ENCODE measurements at places on chromosomes 3 and 15.

- DNase-seq, result no peak
Observed at GRCh38 chr3:127714866-127715265, 42.1 kb downstream of the ABTB1 start.

DNA sequence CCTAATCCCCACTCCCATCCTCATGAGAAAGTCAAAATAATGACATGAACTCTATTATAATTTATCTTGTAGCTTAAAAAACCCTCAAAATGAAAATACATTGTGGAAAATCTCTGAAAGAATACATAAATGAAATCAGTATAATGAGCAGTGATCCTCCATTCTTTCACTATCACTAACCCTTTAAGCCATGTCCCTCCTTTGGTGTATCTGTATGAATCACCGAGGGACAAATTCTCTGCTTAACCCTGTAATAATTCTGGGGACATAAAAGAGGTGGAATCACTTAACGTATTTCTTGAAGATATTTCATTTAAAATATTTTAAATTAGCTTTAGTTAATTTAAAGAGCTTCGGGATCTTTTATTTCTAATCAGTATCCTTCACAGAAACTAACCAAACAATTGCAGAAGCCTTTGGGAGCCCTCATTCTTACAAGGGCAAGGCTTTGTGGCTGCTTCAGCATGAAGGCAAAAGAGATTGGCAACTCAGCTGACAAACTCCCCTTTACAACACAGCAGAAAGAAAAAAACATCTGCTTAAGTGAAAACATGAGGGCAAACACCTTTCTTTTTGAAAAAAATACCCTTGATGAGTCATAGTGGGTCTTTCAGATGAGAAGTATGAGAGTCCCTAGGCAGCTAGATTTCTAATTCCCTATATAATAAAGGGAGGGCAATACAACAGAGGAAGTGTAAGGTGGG lies 44.0 kb upstream of the ALCAM start:
- DNase-seq, result no peak

GRCh38 chr3:138717348-138717747 lies 108.8 kb downstream of the FAIM start:
- no peak for DNase-seq

GRCh38 chr3:18390024-18390660 lies 35.0 kb downstream of the SATB1 start:
- DNase-seq, result no peak

DNA sequence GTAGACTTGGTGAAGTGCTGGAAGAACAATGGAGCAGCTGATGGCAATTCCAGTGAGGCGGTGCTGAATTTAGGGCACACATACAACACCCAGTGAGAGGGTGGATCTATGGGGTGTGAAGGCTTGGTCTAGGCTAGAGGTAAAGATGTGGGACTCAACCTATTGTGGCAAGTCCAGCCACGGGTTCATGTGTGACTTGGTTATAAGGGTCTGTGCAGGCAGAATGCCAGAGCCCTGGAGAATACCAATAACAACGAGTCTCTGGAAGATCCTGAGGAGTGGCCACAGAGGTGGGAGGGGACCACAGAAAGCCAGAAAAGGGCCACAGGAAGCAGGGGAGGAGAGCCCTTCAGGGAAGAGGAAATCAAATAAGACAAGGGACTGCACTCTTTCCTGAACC lies 55.0 kb downstream of the VGLL4 start:
- no peak for DNase-seq

- no peak for DNase-seq
Observed at GRCh38 chr3:77468626-77469020, 428.7 kb downstream of the ROBO2 start.

- DNase-seq, result no peak
Observed at GRCh38 chr3:130517602-130518001, 625 bp downstream of the COL6A6 start.

- no peak for DNase-seq
Observed at GRCh38 chr3:83498361-83499016, 1460.3 kb upstream of the CADM2 start.

GRCh38 chr3:66831931-66832330 lies 166.2 kb upstream of the KBTBD8 start:
- no peak for DNase-seq

DNA sequence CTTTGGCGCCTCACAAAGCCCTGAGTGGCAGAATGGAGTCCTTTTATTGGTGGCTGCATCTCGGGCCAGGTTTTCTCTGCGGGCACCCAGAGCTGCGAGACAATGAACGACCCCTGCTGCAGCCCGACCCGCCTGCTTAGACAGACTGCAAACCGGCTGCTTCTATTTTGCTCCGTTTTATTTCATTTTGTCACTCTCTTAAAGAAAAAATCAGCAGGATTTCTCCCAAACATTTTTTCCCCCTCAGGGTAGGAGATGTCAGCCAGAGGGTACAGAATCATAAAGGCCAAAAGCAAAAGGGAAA lies 64.8 kb downstream of the OXNAD1 start:
- no peak for DNase-seq

DNA sequence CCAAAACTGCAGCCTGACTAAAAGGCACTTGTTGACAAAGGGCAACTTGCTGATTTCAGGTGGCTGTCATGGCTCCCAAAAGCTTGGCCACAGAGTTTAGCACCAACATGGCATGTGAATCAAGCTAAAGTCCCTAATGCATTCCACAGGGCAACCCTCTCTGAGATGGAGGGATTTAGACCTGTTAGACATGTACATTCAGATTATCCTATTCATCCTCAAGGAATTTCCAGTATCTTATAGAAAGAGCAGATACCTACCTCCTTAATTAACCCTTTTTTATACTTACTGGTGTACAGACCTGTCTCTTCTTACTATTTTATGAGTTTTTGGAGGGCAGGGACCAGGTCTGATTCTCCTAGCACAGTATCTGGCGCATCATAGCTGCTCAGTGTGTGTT lies 31.3 kb downstream of the ACP3 start:
- DNase-seq, result no peak
